PC-9 (cell line): ENCODE measurements at places on chromosomes 2 and 18. TPM values are rescaled to one million over a fixed set of nuclear protein-coding genes. Genes with fewer than 3 reads are reported as not detected.

Gene ALMS1
- total RNA-seq = 14.7 and 16.7 TPM in 2 replicates

Gene SMCHD1
- 44.9 and 73.7 TPM in 2 replicates for total RNA-seq

Gene C1QL2
- not detected in 2 replicates for total RNA-seq

Gene CROCC2
- total RNA-seq = not detected in 2 replicates

Gene CRYGB
- total RNA-seq = not detected in 2 replicates
